ENCODE measurements at places on chromosomes 12 and 14.

- DNase-seq = peak; percentile 84
Measured at GRCh38 chr12:124020514-124020949, 47.5 kb downstream of the ZNF664 start.

DNA sequence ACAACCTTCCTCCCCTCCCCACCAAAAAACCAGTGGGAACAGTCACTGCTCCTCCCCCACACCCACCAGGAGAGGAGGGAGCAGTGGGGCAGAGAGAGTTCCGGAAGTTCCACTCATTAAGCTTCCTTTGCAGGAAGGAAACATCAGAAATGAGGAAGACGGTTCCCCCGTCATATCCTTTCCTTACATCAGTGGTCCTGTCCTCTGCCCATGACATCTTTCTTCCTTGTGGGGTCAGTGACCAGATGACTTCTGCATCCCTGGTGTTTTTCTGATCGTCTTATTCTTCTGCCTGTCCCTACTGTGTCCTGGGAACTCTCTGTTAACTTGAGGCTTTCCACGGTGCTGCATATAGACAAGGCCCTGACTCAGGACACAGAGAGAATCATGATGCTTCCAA, 40.8 kb upstream of the SPTLC2 start:
- no peak for DNase-seq

- DNase-seq = no peak
Measured at GRCh38 chr14:21095430-21096205, 2.8 kb downstream of the ZNF219 start.

DNA sequence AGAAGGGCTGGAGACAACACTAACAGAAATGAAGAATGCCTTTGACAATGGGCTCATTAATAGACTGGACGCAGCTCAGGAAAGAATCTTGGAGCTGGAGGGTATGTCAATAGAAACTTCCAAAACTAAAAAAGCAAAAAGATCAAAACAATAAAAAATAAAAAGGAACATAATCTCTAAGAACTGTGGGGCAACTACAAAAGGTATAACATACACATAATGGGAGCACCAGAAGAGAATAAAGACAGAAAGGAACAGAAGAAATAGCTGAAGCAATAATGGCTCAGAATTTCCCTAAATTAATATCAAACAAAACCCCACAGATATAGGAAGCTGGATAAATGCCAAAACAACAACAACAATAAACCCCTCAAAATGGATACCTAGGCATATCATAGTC, 124.1 kb upstream of the ABCD2 start:
- no peak for DNase-seq

DNA sequence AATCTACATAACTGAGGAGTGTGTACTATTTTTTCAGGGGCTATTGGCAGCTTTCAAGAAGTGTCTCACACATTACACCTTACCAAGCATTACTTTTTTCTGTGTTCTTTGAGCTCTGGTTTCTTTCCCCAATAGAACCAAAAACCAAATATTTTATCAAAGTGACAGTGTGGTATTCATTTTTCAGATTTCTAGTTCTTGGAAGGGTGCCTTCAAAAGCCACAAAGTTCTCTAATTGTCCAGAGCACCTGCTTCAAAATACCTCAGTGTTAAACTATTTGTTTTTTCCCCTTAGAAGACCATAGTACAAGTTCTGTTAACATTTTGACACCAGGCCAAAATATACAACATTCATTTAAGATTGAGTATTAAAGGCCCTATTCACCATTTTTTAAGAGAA, 515.7 kb downstream of the ETNK1 start:
- no peak for DNase-seq

GRCh38 chr12:49789992-49790391, 38.2 kb downstream of the NCKAP5L start:
- DNase-seq = no peak

DNA sequence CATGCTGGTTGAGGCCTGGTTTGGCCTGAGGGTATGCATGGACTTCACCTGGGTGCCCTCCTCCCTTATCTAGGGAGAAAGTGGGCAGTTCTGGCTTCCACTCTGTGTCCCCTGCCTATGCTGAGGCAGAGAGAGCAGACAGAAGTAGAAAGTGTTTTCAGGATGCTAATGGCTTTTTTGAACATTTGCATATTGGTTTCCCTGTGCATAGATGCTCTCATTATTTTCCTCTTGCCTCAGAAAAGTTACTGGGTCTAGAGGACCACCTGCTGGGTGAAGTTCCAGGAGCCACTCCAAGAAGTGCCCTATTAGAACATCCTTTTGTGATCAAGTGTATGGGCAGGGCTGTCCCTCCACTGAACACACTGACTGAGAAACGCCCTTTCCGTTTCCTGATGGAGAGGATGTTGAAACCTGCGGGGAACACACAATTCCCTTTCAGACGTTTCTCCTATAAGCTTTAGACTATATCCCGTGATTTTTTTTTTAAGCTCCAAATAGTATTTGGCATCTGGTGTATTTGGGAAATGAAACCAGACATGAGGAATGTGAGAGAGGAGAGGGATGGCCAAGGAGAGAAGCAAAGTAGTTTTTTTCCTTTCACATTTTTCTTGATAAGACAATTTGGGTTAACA, 66.6 kb downstream of the DAAM1 start:
- peak; percentile 78 for DNase-seq

DNA sequence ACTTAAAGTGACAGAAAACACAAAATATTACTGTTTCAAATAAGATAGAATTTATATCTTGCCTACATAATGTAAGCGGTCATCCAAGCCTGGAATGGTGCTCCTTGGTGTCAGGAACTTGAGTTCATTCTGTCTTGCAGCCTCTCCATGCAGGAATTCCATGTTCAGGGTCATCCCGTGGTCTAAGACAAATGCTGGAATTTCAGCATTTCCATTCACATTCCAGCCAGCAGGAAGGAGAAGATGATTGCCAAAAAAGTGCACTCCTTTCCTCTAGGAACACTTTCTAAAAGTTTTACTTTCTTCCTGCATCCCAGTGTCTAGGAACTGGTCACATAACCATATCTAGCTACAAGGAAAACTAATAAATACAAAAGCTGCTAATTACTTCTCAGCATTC, 106.3 kb downstream of the PTPRO start:
- DNase-seq = no peak

GRCh38 chr12:6764011-6764828, 1.9 kb upstream of the PTMS start:
- peak; percentile 100 for DNase-seq

GRCh38 chr12:69589082-69589481, 3.8 kb downstream of the CCT2 start:
- DNase-seq = no peak

Measured in umbilical cord (tissue), 2 donors.